ENCODE measurements at places on chromosomes 7 and 10. TPM values are rescaled to one million over a fixed set of nuclear protein-coding genes. Genes with fewer than 3 reads are reported as not detected.

SUN3 gene
- not detected for total RNA-seq

LEP gene
- 0.14 TPM for total RNA-seq

RSPH10B gene
- not detected for total RNA-seq

HOXA13 gene
- not detected for total RNA-seq

GET4 gene
- total RNA-seq, result 22.9 TPM

SLC29A4 gene
- total RNA-seq, result 3.7 TPM

TUBAL3 gene
- 0.36 TPM for total RNA-seq

KLLN gene
- total RNA-seq, result 0.19 TPM

ANLN gene
- total RNA-seq, result 2.1 TPM

All from left ventricle myocardium inferior (tissue), 1 donor.